NCI-H1436 treated with DMSO at 0.1 percent for 48 hours (cell line): ENCODE measurements at places on chromosomes 3 and 15.

DNA sequence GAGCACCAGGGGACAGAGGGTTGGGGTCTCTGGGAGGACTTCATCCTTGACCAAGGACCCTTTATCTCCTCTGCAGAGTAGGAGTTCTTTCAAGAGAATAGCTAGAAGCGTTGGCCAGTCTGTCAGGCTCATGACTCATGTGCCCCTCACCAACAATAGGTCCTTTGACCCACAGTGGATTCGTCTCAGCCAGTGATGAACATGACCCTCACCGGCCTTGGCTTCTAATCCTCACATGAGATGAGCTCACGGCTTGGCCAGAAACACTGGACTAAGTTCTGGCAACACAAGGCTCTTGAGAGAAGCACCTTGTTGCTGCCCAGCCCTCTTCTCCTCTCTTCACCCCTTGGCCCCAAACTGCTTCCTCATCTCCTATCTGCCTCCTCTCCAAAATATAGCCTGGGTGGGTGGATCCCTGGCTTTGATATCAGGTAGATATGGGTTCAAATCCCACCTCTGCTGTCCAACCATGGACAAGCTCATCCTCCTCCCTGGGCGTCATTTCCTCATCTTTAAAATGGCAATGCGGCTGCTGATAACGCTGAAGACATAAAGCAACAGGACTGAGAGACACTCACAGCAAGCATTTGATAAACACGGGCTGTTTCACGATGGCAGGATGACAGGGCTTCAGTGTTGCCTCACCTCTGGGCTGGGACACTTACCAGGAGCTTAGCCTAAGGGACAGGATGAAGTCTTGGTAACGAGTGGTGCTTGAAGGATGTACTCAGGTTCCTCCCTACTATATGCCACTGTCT, 446.7 kb upstream of the PROK2 start:
- no peak for DNase-seq

- no peak for DNase-seq
Observed at GRCh38 chr15:64667736-64668161, 107.6 kb downstream of the RBPMS2 start.

- DNase-seq, result no peak
Observed at GRCh38 chr3:66280304-66280703, 59.5 kb downstream of the SLC25A26 start.

- no peak for DNase-seq
Observed at GRCh38 chr3:31945738-31946052, 35.4 kb downstream of the OSBPL10 start.

DNA sequence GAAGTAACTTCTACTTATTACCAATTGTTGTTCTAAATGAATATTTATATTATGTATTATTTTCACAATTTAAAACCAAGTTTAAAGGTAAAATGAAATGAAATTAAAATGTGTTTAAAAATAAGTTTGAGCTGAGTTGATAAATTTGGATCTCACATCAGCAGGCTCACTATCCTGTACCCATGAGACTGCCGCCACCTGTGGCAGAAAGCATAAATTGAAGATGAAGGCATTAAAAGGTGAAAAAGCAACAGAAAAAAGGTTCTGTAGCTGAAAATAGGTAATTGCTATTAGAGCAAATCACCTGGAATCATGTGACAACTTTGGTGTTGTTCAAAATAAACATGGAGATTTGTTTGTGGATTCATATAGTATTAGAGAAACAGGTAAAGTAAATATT, 133.0 kb upstream of the CADM2 start:
- no peak for DNase-seq

- no peak for DNase-seq
Observed at GRCh38 chr3:194304186-194304917, 46.8 kb downstream of the CPN2 start.

DNA sequence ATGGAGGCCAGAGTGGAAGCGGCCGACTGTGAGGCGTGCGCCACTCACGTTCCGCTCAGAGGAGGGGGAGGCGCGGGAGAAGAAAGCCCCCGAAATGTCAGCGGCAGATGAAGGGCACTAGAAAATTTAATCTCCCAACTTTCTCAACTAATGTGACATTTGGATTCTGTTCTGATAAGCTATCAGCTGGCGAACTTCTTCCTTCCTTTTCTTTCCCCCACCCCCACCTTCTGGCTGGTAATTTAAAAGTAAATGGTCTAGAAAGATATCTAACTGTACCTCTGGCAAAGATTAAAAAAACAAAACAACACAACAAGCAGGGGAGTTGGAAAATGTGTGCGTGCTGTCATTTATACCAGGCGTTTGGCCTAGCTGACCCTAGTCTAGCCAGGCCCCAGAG, 26.4 kb upstream of the TMEM115 start:
- DNase-seq, result no peak
